Keratinocyte (primary cell): ENCODE measurements at places on chromosomes 4 and X.
A peak's percentile ranks its signal among the peaks of the same experiment; 100 is the strongest.

DNA sequence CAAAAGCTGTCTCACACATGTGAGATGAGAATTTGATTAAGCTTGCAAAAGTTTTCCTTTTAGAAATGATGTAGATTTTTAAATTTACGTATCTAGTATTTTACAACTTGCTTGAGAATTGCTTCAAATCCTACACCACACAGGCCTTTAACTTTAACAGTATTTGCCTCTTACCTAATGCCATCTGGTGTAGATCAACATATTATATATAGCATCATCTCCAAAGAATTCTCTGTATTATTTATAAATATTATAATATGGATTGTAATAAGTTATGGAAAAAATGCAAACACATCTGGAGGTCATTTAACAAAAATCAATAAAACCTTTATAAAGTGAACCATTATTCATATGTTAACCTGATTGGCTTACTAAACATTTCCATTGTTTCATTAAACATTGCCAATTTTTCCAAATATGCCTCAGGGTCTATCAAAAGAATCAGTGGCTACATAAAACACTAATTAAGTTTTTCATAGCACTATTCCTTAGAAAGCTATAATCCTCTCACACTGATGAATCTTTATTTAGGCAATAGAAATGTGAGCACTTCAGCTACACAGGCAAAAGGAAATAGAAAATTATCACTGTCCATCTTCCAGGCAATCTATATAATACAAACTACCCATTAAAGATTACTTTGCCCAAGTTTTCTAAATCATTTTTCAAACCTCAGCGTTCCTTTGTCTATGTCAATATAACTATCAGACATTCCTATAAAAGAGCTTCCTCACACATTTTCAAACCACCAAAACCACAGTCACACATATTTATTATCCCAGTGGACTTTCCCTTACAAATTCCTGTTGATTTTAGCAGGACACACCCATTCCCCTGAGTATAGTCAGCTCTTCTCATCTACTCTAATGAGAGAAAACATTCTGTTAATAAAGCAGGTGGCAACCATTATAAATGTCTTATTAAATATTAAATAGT is 83.5 kb upstream of the INTU start:
- DNase-seq = no peak

DNA sequence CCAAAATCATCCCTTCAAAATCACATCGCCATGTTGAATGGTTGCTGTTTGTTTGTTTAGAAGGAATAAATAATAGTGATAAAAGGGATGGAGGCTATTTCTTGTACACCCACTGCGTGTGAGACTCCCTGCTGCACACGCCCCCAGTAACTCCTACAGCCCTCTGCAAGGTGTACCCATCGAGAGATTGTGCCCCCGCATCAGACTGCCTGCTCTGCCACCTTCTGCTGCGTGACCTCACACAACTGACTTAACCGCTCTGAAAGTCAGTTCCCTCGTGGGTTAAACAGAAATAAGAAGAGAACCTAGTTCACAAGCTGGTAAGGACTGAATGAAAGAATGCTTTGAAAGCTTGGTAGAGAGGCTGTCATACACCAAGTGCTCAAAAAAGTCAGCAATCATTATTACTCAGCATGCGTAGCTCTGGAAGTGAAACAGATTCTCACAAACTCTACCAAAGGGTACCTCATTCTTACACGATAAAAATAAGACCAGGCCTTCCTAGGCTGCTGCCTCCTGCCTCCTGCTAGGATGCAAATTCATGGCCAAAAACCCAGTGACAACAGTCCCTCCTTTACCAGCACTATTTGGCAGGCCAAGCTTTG is 147.1 kb downstream of the CPEB2 start:
- DNase-seq = no peak

- DNase-seq = no peak
These were observed 9.8 kb upstream of the TIGD2 start for GRCh38 chr4:89101256-89102161.

- DNase-seq = no peak
These were observed 62.3 kb upstream of the HHIP start for GRCh38 chr4:144583658-144584057.

GRCh38 chr4:25842229-25842845 is 20.5 kb downstream of the SEL1L3 start:
- DNase-seq = no peak

- no peak for DNase-seq
These were observed 119.8 kb downstream of the NEK1 start for GRCh38 chr4:169492436-169493163.

GRCh38 chr4:38004887-38005286 is 44.7 kb downstream of the PTTG2 start:
- DNase-seq = no peak

DNA sequence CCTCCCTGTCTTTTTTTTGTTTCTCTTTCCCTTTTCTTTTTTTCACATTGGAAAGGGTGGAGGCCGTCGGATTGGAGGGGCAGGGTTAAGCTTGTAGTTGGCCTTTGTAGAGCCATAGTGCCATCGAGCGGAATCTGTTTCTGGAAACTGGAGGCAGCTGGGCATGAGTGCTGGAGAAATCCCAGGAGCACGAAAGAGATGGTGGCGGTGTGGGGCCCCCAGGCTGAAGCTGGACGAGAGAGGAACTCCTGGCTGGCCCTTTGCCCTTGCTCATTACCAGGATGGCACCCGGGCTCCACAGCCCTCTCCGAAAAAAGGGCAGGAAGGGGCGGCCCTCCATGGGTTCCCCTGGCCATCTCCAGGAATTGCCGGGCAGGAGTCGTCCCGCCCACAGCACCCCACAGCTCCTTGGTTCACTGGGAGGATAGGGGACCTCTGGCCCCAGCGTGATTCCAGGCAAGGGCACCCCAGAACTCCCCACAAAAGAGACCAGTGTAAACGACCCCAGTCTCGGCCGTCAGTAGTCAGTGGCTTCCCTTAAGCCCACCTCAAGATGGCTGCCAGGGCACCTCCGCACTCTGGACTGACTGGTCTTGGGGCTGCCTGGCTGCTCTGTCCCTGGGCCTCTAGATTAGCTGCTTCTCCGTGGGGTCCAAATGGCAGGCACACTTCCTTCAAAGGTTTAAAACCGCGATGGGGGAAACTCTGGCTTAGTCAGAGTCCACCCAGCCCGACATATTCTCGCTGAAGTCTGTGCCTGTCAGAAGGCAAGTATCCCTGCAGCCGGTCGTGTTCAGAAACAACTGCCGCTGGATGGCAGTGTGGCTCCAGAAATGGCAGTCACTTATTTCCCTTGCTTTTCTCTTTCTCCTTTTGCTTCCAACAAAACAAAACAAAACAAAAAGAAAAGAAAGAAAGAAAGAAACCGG is 74.1 kb downstream of the NBDY start:
- no peak for DNase-seq

- DNase-seq = no peak
These were observed 108.4 kb downstream of the ANTXR2 start for GRCh38 chr4:79964400-79965211.

GRCh38 chr4:129014566-129015509 is 78.5 kb downstream of the SCLT1 start:
- no peak for DNase-seq

DNA sequence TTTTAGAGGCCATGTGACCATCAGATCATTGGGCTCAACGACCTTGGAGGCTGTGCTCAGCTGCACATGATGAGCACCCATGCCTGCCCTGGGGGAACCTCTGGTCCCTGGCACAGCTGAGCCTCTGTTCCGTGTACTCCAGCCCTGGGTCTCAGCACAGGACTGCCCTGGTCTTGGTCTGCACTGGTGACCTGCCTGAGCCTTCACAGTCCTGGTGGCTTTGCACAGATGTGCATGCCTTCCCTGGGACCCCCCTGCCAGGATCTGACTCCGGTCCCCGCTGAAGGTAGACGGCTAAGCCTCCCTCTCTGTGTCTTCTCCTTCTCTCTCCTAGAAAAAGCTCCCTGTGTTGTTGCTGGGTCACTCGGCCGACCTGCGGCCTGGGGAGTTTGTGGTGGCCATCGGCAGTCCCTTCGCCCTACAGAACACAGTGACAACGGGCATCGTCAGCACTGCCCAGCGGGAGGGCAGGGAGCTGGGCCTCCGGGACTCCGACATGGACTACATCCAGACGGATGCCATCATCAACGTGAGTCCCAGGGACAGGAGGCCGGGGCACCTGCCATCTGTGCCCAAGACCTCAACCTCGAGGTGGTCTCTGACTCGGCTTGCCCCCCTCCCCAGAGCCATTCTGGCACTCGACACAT is 21.6 kb downstream of the HTRA3 start:
- no peak for DNase-seq

- no peak for DNase-seq
These were observed 70.8 kb downstream of the GAB1 start for GRCh38 chr4:143407474-143407873.

DNA sequence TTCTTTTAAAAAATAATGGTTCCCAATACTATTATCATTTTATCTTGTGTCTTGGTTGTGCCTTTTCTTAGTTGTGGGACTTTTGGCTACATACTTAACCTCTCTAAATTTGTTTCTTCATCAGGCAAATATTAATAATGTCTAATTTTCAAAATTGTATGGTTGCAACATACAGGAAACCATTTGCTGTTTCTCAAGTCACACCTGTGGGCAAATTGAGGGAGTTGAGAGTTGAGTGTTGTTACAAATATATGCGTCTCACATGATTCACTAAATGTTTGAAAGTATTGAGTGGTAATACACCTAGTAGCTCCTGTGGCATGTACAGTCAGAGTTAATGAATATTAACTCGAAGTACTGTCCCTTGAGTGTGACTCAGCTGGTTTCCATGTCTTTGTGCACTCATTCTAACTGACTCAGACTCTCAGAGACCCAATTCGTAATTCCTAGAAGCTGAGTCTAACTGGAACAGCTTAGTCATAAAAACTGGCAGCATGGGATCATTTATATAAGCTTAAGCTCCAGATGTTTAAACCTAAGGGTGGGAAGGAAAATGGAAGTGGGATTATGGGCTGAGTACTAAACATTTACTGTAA is 802.4 kb downstream of the TRIML1 start:
- peak; percentile 5 for DNase-seq

- no peak for DNase-seq
These were observed 13.4 kb upstream of the FGD1 start for GRCh38 chrX:54509400-54509799.

DNA sequence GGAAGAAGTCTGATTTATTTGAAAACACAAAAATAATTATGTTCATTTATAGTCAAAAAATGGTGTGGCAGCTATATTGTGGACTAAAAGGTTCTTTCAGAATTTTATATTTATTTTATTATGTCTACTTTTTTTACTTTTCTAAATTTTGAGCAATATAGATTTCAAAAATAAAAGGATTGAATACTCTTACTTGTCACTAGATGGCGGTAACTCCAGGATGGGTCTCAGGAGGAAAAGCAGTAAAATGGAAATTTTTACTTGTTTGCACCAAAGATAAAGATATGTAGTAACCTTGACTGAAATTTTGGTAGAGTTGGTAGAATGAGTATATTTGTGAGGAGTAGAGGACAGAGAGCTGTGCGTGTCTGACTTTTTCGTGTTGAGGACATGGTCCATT is 14.5 kb upstream of the DACH2 start:
- DNase-seq = no peak

DNA sequence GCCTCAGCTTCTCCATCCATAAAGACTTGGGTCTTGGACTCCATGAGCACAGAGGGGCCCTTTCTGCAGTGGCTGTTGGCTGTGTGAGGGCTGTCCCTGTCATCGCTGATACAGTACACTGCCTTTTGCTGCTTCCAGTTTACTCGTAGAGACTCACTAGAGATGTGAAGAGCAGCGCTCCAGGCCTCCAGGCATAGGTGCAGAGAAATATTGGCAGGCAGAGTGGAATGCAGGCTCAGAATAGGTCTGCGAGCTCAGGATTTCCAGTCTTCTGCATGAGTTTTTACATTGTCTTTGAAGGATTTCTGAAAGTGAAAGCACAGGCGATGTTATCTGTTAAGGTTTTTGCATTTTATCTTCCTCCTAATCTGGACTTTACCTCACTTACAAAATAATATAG is 97.4 kb downstream of the AASDH start:
- no peak for DNase-seq

- DNase-seq = no peak
These were observed 544.8 kb upstream of the ADGRL3 start for GRCh38 chr4:60655356-60655755.

DNA sequence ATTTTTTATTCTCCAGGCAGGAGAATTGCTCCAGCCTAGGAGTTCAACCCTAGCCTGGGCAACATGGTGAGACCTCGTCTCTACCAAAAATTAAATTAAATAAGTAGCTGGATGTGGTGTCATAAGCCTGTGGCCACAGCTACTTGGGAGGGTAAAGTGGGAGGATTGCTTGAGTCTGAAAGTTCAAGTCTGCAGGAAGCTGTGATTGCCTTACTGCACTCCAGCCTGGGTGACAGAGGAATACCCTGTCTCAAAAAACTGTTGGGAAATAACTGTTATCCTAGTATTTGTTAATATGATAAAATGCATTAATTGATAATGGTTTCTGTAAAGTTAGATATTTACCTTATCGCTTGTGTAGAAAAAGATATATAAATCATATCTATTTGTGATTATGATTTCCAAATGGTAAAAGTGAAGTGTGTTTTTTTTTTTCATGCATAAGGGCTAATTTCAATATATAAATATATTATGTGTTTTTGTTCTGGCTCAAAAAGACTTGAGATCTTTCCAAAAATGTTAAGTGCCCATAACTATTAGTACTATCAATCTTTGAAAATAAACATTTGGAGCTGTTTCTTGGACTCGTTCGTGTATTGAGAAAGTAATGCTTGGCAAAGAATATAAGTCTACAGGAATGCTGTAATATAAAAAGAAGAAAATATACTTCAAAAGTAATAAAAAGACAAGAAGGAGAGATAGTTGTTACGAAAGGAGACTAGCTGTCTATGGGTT is 396.6 kb downstream of the ADGRL3 start:
- no peak for DNase-seq

GRCh38 chrX:129360175-129360574 is 163.1 kb downstream of the SMARCA1 start:
- DNase-seq = peak; percentile 11

GRCh38 chr4:101393256-101393655 is 45.9 kb upstream of the PPP3CA start:
- DNase-seq = peak; percentile 25

DNA sequence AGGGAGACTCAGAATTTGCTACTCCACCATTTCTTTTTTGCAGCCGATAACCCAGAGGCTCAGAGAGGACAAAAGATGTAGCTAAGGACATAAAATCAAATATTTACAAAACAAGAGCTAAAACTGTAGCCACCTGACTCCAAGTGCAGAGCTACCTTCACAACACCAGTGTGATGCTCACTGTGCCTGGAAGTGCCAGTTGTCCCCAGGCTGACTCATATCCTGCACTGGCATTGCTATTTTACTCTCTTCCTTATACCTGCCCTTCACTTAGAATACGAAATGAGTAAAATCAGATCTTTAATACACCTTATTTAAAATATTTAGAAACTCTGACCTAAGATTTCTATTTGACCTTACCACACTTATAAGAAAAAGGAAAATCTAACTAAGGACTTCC is 39.5 kb downstream of the SLC7A11 start:
- no peak for DNase-seq

DNA sequence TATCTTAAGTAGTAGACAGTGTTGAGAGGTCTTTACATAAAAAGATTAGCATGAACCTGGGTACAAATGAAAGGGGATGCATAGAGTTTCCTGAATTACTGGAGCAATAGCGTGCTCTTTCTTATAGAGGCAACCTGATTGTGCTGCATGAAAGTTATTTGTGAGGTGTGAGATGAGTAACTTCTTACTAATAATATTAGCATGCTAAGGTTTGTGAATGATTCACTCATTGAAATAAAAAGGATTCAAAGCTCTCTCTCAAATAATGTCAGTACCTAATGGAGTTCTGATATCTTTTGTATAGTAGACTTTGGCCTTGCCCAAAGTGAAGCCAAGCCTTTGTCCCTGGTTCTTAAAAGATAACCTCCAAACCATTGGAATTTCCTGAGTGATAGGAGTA is 131.0 kb upstream of the CXXC4 start:
- no peak for DNase-seq

GRCh38 chr4:15754323-15754722 is 23.8 kb upstream of the CD38 start:
- no peak for DNase-seq
